Right ventricle myocardium inferior (tissue), 1 donor: ENCODE measurements at places on chromosomes 12 and 14.
A peak's percentile ranks its signal among the peaks of the same experiment; 100 is the strongest.

DNA sequence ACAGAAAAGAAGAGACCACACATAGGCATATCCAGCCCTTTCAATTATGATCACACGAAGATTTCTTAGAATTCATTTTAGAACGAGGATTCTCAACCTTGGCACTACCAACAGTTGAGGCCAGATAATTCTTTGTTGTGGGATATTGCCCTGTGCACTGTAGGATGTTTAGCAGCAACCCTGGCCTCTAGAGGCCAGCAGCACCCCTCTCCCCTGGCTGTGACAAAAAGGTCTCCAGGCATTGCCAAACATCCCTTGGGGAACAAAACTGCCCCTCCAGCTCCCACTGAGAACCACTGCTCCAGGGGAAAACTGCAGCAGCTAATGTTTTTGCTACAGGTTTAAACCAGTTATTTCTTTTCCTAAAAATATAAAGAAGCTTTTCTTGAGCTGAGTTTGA, 7.1 kb downstream of the NT5DC3 start:
- DNase-seq: no peak

DNA sequence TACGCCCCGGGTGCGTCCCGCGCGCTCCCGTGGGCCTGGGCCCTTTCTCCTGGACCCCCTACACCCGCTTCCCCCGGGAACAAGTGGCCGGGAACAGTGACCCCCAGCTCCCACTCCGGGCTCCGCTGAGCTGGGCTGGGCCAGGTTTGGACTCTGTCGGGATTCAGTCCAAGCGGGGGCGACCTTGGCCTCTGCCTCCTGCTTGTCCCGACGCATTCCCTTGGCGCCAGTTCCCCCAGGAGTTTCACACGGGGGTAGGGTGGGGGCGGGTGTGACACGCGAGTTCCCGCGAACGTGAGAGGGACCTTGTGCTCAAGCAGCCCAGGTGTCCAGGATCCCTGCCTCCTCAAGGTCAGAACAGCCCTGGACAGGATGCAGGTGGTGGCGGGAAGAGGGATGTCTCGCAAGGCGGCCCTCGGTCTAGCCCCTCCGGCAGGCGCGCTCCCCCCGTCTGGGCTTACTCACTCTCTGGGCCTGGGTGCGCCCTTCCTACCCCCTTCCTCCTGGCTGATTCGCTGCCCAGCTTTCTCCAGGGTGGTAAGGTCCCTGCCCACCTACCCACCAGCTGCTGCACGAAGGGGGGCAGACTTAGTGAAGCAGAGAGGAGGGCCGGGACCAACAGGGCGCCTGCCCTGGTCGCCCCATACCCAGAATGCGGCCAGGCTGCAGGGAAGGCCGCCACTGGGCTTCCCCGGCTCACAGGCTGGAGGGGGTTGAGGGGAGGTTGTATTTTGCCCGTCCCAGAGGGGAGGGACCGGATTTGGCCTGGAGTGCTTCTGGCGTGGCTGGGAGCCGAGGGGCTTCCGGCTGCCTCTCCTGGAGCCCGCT, 862 bp downstream of the CRIP2 start:
- DNase-seq: no peak

- DNase-seq: no peak
Observed at GRCh38 chr12:19886639-19887064, 447.4 kb downstream of the AEBP2 start.

DNA sequence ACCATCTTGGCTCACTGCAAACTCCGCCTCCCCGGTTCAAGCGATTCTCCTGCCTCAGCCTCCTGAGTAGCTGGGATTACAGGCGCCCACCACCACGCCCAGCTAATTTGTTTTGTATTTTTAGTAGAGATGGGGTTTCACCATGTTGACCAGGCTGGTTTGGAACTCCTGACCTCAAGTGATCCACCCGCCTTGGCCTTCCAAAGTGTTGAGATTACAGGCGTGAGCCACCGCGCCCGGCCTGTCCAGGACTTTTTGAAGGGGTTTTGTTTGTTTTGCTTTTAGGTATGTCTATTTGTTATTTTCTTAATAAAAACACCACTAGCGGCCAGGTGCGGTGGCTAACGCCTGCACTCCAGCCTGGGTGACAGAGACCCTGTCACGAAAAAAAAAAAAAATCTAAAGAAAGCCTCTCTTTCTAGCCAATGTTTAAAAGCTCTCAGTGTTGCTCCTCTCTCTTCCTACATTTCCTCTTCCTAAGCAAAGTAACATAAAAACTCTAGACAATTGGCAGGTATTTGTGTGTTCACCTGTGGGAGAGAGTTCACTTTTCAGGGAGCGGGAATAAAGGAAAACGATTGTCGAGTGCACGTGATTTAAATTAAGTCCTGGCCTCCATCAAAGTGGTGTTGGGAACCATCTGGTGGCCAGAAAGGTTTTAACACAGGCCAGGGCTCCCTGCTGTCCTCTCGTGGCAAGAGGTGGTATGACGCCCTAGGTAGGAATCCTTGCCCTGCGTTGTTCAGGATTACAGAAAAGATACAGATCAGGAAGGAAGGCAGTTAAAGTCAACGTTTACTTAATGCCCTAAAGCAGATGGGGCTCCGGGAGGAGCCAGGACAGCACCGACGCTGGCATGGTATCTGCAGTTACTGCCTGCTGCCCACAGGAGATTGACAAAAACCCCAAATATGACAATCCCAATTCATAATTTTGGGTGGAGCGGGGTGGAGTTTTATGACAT, 36.2 kb upstream of the ATP23 start:
- peak; percentile 86 for DNase-seq

DNA sequence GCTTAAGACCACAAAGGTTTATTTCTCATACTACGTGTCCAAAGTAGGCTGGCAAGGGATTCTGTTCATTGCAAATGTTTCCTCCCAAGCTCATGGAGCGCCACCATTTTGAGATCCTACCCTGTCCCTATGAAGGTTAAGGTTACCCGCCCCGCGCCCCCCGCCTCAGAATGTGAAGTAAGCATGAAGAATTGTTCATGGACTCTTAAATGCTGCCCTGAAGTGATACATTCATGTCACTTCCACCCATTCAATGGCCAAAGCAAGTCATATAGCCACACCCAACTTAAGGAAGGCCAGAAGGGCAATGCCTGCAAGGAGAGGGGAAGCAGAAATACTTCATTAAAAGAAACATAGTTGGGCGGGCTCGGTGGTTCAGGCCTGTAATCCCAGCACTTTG, 4.2 kb downstream of the TMEM253 start:
- no peak for DNase-seq

DNA sequence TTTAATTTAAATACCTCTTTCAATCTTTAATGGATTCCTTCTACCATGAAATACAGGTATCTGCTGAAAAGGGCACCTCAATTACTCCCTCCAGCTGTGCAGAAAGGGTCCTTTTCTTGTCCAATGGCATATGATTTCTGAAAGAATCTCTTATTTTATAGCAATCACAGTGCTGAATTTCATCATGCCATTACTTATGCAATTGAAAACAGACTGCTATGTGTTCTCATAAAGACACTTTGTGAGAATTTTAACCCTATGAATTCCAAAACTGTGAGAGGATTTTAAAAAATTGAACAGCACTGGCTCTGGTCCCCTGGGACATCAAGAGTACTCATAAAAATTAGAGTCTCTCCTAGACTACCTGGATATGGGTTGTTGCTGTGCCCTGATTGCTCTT, 45.9 kb upstream of the CNOT2 start:
- no peak for DNase-seq

DNA sequence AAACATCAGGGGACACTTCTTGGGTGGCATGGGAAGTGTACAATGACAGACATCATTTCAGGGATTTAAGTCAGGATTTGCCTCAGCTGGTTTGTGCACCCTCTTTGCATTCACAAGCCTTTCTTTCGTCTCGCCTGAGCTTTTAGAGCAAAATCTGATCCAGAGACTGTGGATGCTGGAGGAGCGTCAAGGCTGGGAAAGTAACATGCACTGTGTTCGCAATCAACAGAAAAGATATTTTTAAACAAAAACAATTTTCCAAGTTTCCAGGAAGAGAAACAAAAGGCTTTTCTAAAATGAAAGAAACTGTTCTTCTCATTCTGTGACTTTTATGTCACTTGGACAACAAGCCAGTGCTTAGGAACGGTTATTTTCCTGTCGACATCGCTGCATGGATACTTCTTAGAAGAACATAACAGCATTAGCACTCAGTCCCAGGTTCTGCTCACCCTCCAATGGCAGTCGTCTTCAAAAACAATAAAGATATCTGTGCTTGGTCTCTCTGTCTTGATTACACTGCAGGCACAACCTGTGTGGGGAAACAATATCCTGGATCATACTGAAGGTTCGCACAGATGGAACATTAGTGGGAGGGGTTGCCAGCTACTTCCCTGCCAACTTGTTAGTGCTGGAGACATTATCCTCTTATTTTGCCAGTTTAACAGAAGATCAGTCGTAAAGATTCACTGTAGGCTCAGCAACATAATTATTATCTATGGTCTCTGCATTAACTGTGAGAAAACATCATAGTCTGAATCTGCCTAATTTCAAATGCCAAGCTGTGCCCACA, 403.3 kb upstream of the ATP2B1 start:
- no peak for DNase-seq

DNA sequence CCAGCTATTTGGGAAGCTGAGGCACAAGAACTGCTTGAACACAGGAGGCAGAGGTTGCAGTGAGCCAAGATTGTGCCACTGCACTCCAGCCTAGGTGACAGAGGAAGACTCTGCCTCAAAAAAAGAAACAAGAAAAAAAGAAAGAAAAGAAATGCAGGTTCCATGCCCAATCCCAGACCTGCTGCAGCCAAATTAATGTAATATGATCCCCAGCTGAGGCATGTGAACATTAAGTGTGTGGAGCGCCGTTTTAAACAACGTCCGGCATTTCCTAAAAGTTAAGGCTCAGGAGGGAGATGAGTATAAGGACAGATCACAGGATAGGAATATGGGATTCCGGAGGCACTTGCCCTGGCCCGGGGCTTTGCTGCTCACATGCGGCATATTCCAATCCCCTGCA, 162.9 kb downstream of the KSR2 start:
- no peak for DNase-seq

DNA sequence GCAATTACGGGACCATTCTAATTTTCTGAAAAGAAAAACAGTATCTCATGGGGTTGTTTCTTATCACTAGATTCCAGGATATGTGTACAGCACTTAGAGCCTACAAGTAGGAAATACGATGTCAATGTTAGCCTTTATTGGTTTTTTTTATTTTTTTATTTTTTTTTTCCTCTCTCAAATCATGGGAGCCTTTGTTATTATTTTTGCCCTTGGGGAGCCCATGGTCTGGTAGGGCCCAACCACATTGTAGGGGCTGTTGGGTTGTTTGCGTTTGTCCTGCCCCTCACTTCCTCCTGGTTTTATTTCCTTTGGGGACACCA, 5.9 kb downstream of the MORN3 start:
- no peak for DNase-seq

- DNase-seq: no peak
Observed at GRCh38 chr12:79057540-79057939, 193.0 kb downstream of the SYT1 start.

DNA sequence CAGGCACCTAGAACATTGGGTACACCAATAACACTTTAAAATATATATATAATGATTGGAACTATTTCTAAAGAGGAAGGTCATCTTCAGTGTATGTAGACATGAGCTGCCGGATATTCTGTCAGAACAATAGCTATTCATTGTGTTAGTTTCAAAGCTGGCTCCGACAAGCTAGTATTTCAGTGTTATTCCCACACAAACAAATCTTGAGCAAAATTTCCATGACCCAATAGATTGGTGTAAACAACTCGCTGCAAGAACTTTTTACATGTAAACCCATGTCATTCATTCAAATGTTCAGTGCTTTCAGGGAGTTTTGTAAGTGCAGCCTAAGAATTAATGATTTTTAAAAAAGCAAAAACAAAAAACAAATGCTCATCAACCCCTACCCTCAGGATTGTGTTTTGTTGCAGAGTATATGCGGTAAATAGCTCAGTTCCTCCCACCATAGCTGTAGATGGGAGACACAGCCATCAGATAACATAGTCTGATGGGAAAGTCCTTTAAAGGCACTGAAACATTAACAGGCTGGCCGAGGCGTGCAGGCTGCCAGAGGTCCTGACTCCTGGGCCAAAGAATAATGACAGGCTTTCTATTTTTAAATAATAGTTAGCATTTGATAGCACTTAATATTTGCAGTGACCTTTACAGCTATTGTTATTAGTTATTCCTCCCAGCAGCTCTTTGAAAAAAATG, 150.3 kb upstream of the ARHGAP5 start:
- DNase-seq: no peak

DNA sequence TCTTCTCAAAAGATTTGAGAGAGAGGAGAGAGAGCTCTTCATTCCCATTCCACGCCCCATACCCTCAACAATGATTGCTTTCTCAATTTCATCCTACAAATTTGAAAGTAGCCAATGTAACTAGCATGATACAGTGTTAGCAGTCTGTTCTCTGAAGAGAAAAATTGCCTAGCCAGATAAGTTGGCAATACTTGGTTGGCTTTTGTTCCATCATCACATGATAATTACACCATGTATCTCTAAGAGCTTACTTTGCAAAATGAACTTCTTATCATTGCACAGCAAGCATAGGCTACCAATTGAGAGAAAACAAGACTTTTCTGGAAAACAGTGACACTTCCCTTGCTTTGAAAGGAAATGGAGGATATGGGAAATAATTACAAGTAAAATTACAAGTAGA, 68.9 kb downstream of the FSCB start:
- DNase-seq: no peak

DNA sequence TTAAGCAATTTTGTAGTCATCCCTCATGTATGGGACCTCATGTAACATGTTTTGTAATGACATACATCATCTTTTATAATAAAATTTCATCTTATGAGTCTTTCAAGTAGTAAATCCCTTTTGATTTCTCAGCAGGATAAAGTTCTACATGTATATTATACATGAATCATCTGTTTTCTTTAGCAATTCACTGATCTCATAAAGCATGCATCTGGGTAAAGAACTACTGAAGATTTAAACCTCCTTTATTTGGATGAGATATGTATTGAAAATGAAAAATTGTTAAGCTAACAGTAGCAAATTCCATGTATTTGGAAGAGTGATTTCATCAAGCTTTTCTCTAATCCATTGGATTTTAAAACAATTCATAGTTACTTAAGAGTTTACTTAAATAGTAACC, 126.9 kb downstream of the KITLG start:
- DNase-seq: no peak
